ENCODE measurements at places on chromosomes 7 and 10.

DNA sequence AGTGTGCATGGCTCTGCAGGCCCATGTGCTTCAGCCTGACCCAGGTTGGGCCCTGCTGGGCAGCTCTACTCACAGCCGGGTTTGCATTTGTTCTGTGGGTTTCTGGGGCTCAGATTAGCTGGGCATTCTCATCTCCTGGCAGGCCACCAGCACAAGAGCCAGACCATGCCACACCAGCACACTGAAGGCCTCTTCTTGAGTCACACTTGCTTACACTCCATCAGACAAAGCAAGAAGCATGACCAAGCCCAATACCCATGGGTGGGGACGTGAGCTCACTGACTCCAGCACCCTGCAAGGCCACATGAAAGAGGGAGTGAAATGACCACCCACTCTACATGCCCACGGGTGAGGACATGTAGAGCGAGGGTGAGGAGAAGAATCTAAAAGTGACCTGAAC lies 257.8 kb upstream of the PPP2R2D start:
- H3K4me3 ChIP-seq = no peak overlapping the region
- peaks cover 4% of the 10 kb centered on the region for H3K27me3 ChIP-seq
- H3K4me1 ChIP-seq = peaks cover 7% of the 10 kb centered on the region
- H3K36me3 ChIP-seq = no peaks in the 10 kb centered on the region
- no peak overlapping the region for H3K27ac ChIP-seq

GRCh38 chr7:81331061-81332018 lies 412.5 kb upstream of the SEMA3C start:
- no peak overlapping the region for H3K27ac ChIP-seq
- H3K4me3 ChIP-seq = no peak overlapping the region
- no peaks in the 10 kb centered on the region for H3K4me1 ChIP-seq
- DNase-seq = no peak
- H3K27me3 ChIP-seq = no peaks in the 10 kb centered on the region

DNA sequence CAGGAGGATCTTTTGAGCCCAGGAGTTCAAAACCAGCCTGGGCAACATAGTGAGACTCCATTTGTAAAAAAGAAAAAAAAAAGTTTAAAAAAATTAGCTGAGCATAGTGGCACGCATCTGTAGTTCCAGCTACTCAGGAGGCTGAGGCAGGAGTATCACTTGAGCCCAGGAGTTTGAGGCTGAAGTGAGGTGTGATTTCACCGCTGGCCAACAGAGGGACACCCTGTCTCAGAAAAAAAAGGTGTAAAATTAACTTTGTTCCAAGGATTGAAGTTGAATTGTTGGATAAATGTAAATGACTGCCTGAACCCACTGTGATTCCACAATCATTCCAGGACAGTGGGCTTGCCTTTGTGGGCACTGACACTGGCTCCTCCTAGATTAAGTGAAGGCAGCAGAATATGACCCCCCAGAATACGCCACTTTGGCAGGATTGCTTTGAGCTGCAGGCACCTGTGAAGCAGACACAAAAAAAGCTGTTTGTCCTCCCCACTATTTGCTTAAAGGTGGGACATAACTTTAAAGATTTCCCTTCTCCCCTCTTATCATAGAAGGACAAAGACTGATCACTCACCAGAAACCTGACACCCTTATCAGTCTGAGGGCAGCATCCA lies 57.2 kb upstream of the FOXI2 start:
- no peaks in the 10 kb centered on the region for H3K27me3 ChIP-seq
- no peak for DNase-seq
- H3K4me3 ChIP-seq = no peak overlapping the region
- no peaks in the 10 kb centered on the region for H3K36me3 ChIP-seq
- H3K27ac ChIP-seq = no peak overlapping the region

- no peaks in the 10 kb centered on the region for H3K27me3 ChIP-seq
- peaks cover 10% of the 10 kb centered on the region for H3K4me1 ChIP-seq
- H3K36me3 ChIP-seq = peaks cover 52% of the 10 kb centered on the region
- no peak overlapping the region for H3K4me3 ChIP-seq
- DNase-seq = no peak
These were observed 21.2 kb downstream of the CYP17A1 start for GRCh38 chr10:102815790-102816549.

- H3K4me1 ChIP-seq = no peaks in the 10 kb centered on the region
- H3K4me3 ChIP-seq = no peak overlapping the region
- peaks cover 5% of the 10 kb centered on the region for H3K27me3 ChIP-seq
- no peaks in the 10 kb centered on the region for H3K36me3 ChIP-seq
These were observed 191.8 kb upstream of the CDCA7L start for GRCh38 chr7:22137466-22137865.

- H3K36me3 ChIP-seq = no peaks in the 10 kb centered on the region
- no peaks in the 10 kb centered on the region for H3K4me1 ChIP-seq
- H3K4me3 ChIP-seq = no peak overlapping the region
- H3K27me3 ChIP-seq = peaks cover 20% of the 10 kb centered on the region
These were observed 578.5 kb downstream of the SDK1 start for GRCh38 chr7:3879355-3880075.

DNA sequence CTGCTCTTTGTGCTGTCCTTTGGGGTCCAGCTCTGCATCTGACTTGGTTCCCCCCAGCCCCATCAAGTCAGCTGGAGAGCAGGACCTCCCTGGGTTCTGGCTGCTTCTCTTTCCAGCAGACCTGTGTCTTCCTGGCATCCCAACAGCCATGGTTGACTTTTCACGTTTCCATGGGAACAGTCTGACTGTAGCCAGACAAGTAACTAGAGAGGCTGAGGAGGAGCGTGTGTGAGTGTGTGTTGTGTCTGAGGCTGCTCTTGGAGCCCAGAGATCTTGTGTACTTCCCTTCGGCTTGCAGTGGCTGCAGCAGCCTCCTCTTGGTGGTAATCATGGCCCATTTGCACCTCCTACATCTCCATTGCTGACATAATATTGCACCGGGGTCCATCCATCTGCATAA lies 332.0 kb downstream of the RPS24 start:
- H3K4me3 ChIP-seq = no peak overlapping the region
- H3K36me3 ChIP-seq = no peaks in the 10 kb centered on the region
- H3K27me3 ChIP-seq = no peaks in the 10 kb centered on the region
- DNase-seq = no peak
- H3K4me1 ChIP-seq = peaks cover 17% of the 10 kb centered on the region
- H3K27ac ChIP-seq = no peak overlapping the region

DNA sequence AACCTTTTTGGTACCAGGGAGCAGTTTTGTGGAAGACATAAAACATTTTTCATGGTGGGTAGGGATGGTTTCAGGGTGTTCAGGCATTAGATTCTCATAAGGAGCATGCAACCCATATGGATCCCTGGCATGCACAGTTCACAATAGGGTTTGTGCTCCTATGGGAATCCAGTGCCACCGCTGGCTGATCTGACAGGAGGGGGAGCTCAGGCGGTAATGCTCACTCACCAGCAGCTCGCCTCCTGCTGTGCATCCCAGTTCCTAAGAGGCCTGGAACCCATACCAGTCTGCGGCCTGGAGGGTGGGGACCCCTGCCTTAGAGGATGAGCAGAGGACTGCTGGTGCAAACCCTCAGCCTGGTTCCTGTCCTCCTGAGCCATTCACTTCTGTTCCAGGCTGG lies 561.7 kb downstream of the SDK1 start:
- H3K4me1 ChIP-seq = peaks cover 4% of the 10 kb centered on the region
- no peaks in the 10 kb centered on the region for H3K36me3 ChIP-seq

DNA sequence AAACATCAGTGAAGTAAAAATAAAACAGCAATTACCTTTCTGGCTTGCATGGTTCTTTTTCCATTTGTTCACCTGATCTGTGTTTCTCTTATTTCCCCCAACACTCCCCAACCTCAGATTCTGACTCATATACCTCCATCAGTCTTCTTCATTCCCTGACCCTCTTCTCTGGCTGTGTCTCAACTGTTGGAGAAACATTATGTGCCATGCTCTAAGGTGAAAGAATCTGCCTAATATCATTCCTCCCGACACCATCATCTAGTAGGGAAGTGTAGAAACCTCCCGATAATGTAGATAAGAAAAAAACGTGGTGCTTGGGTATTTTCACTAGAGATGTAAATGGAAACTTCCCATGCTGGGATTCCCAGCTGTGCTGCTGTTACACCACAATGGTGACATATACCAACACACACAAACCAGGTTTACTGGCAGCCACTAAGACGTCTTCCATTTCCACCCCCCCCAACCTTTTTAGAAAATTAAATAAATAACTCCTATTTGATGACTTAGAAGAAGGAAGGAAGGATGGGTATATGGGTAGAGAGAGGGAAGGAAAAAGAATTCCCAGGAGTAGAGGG lies 63.4 kb downstream of the OSBPL3 start:
- no peak for DNase-seq
- H3K4me3 ChIP-seq = peak overlapping the region; percentile 30
- peak overlapping the region; percentile 77 for H3K27ac ChIP-seq
- H3K36me3 ChIP-seq = peaks cover 30% of the 10 kb centered on the region

DNA sequence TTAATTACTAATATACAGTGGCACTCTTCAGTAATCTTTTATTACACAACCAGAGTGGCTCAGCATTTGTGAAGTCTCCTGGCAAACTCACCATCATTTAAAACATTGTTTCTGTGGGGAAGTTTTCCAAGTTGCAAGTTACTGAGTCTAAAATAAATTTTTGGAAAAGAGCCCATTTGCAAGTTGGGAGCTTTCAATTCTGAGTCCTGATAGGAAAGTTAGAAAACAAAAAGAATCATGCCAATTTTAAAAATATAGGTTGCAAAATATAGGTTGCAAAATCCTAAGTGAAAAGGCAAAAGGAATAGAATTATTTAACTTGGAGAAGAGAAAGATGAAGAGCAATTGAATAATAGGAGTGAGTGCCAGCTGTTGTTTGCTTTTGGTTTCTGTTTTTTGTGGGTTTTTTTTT lies 378.8 kb upstream of the C7orf33 start:
- no peaks in the 10 kb centered on the region for H3K36me3 ChIP-seq
- H3K4me1 ChIP-seq = no peaks in the 10 kb centered on the region
- H3K4me3 ChIP-seq = no peak overlapping the region
- H3K27ac ChIP-seq = no peak overlapping the region

GRCh38 chr10:1379601-1380000 lies 323.4 kb downstream of the WDR37 start:
- H3K36me3 ChIP-seq = no peaks in the 10 kb centered on the region
- DNase-seq = peak; percentile 2
- no peaks in the 10 kb centered on the region for H3K4me1 ChIP-seq

DNA sequence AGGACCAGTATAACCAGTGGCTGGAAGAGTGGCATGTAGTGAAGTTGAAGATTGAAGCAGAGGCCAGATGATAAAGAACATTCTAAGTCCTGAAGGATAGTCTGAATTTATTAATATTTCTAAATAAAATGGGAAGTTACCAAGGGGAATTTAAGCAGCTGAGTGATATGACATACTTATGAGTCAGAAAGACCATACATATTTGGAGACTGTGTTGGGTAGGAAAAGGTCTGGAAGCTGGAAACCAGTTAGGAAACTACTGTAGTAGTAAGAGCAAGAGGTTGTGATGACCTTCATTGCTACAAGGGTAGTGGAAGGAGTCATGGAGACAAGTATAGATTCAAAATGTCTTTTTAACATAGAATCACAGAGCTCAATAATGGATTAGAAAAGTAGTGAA lies 752.3 kb downstream of the SUGCT start:
- no peak overlapping the region for H3K27ac ChIP-seq
- no peak for DNase-seq
- H3K27me3 ChIP-seq = no peaks in the 10 kb centered on the region
- H3K4me1 ChIP-seq = no peaks in the 10 kb centered on the region
- no peaks in the 10 kb centered on the region for H3K36me3 ChIP-seq
- no peak overlapping the region for H3K4me3 ChIP-seq

DNA sequence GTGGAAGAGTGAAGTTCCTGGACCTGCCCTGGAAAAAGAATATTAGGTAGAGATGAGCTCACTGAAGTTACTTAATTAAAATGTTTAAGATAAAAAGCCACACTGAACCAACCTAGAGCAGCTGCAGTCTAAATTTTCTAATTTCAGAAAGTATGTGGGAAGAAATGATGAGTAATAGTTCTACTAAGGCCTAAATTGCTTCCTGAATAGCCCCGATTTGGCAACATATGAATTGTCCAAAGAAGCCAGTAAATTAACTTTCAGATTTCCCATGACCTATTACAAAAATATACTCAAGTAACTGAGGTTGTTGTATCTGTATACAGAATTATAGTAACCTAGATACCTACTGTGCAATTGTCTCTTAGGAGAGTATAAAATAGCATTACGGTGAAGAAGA lies 312.6 kb downstream of the IPMK start:
- no peaks in the 10 kb centered on the region for H3K36me3 ChIP-seq
- no peak overlapping the region for H3K4me3 ChIP-seq
- no peak for DNase-seq
- H3K27me3 ChIP-seq = no peaks in the 10 kb centered on the region
- H3K27ac ChIP-seq = no peak overlapping the region
- H3K4me1 ChIP-seq = no peaks in the 10 kb centered on the region

- no peaks in the 10 kb centered on the region for H3K36me3 ChIP-seq
- H3K27me3 ChIP-seq = no peaks in the 10 kb centered on the region
- DNase-seq = no peak
- H3K27ac ChIP-seq = no peak overlapping the region
- no peaks in the 10 kb centered on the region for H3K4me1 ChIP-seq
These were observed 315.0 kb downstream of the PTPRN2 start for GRCh38 chr7:158272509-158273137.

- no peak for DNase-seq
- H3K4me1 ChIP-seq = peaks cover 88% of the 10 kb centered on the region
- no peak overlapping the region for H3K4me3 ChIP-seq
- peaks cover 5% of the 10 kb centered on the region for H3K36me3 ChIP-seq
These were observed 162.2 kb upstream of the ITGB1 start for GRCh38 chr10:33120275-33120674.
